ENCODE measurements at places on chromosomes 2 and 18.

DNA sequence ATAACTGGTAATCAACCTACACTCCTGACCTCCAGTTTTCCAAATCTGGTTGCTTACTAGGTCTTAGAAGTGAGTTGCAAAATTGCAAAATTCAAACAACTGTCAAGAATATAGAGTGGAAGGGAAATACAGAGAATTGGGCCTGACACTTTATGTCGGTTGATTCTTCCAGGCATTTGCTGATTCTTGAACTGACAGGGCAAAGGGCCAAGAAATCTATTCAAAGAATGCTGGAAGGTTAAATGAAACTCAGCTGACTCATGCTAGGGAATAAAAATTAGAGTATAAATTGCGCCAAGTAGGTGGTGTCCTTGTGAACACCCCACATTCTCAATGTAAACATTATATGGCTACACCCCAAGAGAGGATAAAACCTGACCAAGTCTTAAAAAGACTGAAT, 21.5 kb upstream of the ZSCAN30 start:
- DNase-seq, result peak; percentile 28

- no peak for DNase-seq
Measured at GRCh38 chr2:69087211-69087911, 74.4 kb downstream of the ANTXR1 start.

DNA sequence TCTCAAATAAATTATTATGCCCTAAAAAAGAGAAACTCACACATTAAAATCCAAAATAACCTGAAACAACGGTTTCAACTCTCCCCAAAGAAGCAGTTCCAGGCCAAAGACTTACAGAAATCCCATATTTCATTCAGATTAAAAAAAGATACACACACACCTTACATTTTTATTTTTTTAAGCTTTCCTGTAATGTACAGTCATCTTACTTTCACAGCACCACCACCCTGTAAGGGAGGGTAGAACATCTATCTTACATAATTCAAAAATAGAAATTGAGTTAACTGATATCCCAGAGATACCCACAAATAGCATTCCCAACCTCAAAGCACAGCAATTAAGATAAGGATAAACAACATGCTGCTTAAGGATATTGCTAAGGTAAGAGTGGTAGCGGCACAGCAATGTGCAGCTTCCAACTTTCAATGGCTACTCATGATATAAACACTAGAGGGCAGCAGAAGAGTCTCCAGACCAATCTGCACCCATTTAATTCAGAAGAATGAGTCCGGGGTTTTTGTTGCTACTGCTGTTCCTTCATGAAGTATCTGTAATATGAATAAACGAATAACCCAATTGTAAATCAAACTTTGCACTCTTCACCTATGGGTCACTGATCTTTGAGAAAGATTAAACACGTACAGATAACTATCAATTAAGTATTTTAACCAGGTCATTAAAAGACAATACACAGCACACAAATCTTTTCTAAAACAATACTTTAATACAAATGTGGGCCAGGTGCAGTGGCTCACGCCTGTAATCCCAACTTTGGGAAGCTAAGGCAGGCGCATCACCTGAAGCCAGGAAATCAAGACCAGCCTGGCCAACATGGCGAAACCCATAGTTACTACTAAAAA, 11.3 kb downstream of the GFPT1 start:
- no peak for DNase-seq

GRCh38 chr18:23941791-23942190, 72.8 kb upstream of the TTC39C start:
- no peak for DNase-seq

- no peak for DNase-seq
Measured at GRCh38 chr2:45833968-45834344, 182.5 kb downstream of the PRKCE start.

- DNase-seq, result no peak
Measured at GRCh38 chr2:37507051-37507410, 162.6 kb downstream of the QPCT start.

GRCh38 chr2:202361108-202361507, 15.0 kb upstream of the BMPR2 start:
- DNase-seq, result peak; percentile 70

DNA sequence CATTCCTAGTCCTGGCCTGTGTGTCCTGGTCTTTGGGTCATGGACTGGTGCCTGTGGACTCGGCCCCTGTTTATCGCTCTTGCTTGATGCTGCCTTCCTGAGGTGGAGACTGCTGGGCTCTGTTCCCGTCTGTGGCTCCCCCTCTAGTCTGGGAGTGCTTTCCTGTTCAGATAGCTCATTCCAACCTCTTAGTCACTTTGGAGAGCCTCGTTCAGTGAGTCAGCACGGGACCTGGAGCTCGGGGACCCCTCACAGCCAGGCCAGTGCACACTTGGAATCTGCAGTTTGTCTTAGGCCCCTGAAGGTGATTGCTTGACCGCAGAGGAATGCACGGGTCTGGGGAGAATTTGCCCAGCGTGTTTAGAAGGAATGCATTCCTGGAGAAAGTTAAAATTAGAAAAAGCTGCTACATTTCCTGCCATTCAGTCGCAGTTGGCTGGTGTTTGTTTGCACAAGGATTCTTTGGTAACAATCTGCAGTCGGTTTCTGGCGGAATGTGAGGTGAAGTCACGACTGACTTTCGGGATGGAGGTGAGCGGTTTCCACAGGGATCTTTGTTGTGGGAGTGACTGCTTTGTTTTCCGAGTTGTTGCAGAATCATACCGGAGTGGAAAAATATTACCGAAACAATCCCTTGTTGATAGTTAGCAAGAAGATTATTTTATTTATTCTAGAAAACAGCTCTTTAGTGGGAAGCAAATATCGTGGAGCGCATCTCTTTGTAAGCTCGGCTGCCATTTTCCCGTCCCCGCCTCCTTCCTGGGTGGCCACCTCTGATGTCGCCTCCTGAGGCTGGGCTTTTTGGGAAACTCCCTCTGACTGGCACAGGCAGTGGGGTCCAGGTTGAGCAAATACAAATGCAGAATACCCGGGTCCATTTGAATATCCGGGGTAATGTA, 29.6 kb downstream of the SH3BP4 start:
- DNase-seq, result peak; percentile 100

GRCh38 chr2:133836691-133837345, 268.6 kb upstream of the NCKAP5 start:
- no peak for DNase-seq

DNA sequence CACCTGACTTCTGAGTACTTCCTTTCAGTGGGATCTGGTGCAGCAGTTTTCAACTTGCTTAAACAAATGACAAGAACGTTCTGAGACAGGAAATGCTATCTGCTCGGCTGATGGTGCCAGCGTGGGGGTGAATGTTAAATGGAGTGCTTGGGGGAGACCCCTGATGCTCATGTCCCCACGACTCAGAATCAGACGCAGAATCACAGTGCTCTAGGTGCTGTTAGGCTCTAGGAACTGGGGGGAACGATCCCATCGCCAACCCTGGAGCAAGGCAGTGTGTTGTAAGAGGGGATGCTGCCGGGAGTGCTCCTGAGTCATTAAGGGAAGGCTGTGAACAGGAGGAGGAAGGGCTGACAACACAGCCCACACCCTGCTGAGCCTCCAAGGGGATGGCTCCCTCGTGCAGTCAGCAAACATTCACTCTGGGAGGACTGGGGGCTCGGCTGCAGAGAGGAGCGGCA, 34.1 kb upstream of the KCNF1 start:
- no peak for DNase-seq

DNA sequence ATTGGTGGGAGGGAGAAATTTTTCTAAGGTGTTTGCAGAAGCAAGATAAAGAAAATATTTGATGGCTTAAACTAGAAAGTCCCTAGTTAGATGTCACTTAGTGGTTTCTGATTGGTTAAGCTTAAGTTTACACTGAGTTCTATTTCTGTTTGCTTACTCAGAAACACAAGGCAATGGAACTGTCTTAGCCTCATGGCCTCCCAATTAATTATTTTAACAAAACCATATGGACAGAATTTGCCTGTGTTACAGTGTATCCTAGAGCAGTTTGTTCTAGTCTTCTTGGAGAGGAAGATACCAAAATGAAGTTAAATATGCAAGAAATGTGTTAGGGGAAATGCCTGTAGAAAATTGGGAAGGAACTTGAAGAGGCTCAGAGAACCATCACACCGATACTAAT, 4.6 kb upstream of the IMPACT start:
- DNase-seq, result no peak

DNA sequence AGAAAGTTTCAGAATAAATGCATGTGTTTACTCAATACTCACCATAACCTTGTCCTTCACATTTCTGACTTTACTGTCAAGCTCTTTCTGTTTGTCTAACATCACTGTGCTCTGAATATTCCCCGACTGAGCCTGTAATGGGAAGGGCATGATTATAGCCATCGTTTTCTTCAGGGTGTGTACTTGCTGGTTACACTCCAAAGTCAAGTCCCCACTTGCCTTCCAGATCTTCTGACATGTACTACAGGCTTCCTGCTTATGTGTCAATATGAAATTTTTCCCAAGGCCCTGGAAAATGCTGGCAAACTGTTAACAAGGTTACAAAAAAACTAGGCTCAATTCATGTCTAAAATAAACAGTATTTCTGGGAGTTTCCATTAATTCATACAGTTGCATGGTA, 12.9 kb downstream of the STAT1 start:
- no peak for DNase-seq

DNA sequence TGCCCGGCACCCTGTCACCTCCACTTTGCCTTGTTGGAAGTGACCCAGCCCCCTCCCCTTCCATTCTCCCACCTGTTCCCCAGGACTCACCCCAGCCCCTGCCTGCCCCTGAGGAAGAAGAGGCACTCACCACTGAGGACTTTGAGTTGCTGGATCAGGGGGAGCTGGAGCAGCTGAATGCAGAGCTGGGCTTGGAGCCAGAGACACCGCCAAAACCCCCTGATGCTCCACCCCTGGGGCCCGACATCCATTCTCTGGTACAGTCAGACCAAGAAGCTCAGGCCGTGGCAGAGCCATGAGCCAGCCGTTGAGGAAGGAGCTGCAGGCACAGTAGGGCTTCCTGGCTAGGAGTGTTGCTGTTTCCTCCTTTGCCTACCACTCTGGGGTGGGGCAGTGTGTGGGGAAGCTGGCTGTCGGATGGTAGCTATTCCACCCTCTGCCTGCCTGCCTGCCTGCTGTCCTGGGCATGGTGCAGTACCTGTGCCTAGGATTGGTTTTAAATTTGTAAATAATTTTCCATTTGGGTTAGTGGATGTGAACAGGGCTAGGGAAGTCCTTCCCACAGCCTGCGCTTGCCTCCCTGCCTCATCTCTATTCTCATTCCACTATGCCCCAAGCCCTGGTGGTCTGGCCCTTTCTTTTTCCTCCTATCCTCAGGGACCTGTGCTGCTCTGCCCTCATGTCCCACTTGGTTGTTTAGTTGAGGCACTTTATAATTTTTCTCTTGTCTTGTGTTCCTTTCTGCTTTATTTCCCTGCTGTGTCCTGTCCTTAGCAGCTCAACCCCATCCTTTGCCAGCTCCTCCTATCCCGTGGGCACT, 4.5 kb downstream of the RETREG2 start:
- no peak for DNase-seq

DNA sequence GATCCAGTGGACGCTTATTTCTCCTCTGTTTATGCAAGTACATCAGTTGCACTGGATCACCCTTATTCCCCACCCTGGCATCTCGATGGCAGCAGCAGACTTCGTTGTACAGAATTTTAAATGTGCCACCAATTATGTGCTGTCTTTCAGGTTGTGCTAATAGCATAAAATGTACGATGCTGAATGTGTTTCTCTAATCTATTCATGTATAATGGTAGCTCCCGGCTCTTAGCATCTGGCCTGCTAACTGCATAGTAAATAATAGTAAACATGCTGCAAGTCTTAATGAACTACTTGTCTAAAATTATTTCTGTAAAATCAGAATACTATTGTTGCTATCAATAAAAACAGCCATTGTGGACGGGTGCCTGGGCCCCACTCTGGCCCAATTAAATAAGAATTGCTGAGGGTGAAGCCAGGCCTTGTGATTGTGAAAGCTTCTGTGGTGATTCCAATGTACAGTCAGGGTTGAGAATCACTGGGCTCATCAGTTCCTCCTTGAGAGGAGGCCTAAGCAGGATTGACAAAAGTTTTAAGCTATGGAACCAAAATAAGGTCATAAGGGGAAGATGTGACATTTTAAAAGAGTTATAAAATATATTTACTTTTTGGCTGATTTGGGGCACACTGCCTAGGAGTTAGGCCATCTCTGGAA, 14.4 kb upstream of the MYO3B start:
- no peak for DNase-seq

- DNase-seq, result no peak
Measured at GRCh38 chr18:77131100-77131651, 1.4 kb downstream of the MBP start.

- no peak for DNase-seq
Measured at GRCh38 chr2:207139552-207139951, 26.2 kb downstream of the KLF7 start.

- no peak for DNase-seq
Measured at GRCh38 chr2:138867341-138867740, 87.2 kb upstream of the NXPH2 start.

- DNase-seq, result no peak
Measured at GRCh38 chr2:112699984-112700667, 20.7 kb upstream of the NT5DC4 start.

- DNase-seq, result no peak
Measured at GRCh38 chr18:31774962-31775361, 14.3 kb upstream of the SLC25A52 start.

- DNase-seq, result no peak
Measured at GRCh38 chr2:217030081-217030480, 170.2 kb upstream of the TNP1 start.

GRCh38 chr18:79047556-79048244, 21.5 kb upstream of the ATP9B start:
- no peak for DNase-seq

- no peak for DNase-seq
Measured at GRCh38 chr2:70921839-70922234, 13.9 kb upstream of the ATP6V1B1 start.

DNA sequence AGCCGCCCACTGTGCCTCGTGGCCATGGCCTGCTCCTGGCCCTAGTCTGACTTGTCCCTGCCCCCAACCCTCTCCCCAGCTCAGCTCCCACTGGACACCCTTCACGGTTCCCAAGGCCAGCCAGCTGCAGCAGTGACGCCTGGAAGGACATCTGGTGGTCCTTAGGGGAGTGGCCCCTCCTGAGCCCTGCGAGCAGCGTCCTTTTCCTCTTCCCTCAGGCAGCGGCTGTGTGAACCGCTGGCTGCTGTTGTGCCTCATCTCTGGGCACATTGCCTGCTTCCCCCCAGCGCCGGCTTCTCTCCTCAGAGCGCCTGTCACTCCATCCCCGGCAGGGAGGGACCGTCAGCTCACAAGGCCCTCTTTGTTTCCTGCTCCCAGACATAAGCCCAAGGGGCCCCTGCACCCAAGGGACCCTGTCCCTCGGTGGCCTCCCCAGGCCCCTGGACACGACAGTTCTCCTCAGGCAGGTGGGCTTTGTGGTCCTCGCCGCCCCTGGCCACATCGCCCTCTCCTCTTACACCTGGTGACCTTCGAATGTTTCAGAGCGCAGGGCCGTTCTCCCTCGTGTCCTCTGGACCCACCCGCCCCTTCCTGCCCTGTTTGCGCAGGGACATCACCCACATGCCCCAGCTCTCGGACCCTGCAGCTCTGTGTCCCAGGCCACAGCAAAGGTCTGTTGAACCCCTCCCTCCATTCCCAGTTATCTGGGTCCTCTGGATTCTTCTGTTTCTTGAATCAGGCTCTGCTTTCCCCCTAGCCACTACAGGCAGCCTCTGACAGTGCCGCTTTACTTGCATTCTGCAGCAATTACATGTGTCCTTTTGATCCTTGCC, 35.8 kb downstream of the ANO7 start:
- DNase-seq, result peak; percentile 63

- DNase-seq, result no peak
Measured at GRCh38 chr2:128272601-128273468, 45.8 kb downstream of the HS6ST1 start.

- DNase-seq, result peak; percentile 67
Measured at GRCh38 chr18:9147440-9148202, 11.0 kb downstream of the ANKRD12 start.
